ENCODE measurements at places on chromosomes 2 and 18.

DNA sequence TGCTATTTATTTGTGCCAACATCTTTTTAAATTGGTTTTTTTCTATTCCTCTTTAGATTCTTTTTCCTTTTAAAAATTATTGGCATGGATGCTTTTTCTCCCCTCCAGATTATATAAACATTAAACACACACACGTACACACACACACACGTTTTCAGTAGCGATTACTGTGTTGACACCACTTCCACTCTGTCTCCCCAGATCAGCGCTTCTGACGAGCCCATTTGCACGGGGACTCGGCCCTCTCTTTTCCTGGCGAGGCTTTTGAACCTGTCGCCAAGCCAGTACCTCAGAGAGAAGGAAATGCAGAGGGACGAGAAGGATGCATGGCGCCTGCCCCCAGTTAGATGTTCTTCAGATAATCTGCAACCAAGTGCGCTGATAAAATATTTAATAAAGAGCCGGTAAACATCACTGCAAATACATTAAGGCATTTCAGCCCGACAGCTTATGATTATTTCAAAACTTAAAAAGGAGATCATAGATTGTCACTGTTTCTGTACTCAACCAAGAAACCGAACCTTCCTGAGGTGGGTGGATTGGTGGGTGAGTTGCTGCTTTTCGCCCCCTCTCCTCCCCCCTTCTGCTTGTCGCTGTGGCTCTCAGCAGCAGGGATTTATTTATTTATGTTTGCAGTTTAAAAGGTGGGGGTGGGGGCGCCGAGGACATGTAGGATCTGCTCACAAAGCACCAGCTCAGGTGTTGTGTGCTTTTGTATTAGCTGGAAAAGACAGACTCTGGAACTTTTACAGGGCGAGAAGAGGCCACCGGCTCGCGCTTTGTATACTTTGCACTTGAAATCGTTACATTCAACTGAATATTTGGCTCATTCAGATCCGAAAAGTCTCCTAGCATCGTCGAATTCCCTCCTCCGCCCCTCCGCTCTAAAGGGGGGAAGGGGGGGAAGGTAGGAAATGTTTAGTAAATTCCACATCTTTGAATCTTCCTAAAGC lies 787 bp upstream of the TBR1 start:
- no peak for DNase-seq

DNA sequence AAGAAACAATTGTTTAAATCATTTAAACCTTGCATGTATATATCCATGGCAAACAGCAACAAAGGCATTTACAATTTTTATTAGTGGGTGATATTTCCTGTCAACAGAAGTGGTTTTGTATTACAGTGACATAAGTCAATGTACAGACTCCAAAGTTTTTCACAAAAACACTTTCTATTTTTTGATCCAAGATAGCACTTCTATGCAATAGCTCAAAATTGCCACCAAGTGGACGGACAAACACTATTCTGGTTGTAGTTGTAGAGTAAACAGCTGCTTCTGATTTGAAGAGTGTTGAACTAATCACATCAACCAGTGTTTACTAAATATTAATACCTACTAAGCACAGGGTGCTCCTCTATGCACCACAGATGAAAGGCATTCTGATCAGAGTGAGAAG lies 421.4 kb downstream of the NCKAP5 start:
- DNase-seq: no peak

DNA sequence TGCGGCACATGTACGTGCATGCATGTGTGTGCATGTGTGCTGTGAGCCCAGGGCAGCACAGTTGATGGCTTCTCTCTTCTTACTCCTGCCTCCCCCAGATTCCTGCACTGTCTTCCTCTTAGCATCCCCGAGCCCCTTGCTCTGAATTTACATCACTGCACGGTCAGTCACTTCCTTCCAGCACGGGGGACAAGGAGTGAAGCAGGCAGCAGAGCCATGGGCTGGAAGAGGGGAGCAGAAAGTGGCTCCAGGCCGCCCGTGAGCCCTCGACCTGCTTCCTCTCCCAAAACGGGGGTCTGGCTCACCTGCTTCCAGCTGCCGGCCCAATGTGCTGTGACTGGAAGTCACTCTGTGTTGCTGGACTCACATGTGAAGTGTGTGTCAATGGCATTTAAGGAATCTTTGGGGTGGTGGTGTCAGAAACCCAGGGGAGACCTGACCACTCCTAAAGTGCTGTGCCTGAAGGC lies 106.1 kb downstream of the FAM210A start:
- DNase-seq: no peak

- DNase-seq: no peak
Measured at GRCh38 chr2:118047380-118047826, 33.5 kb upstream of the CCDC93 start.

- DNase-seq: no peak
Measured at GRCh38 chr2:232892221-232892620, 22.2 kb downstream of the SNORC start.

- DNase-seq: no peak
Measured at GRCh38 chr2:140641163-140641562, 1489.7 kb downstream of the LRP1B start.

DNA sequence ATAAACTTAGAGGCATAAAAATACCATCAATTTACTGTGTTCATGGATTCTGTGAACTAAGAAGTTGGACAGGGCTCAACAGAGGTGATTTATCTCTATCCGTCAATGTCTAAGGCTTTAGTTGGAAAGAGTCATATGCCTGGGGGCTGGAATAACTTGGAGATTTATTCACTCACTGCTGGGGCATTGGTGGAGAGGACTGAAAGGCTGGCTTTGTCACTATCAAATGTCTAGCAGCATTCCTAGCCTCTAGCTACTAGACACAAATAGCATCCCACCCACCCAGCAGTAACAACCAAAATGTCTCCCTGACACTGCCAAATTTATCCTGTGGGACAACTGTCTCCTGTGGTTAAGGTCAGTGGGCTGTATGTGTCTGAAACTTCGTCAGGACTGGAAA lies 71.0 kb downstream of the EVA1A start:
- DNase-seq: no peak

- no peak for DNase-seq
Measured at GRCh38 chr2:7037340-7038333, 120.4 kb downstream of the RNF144A start.

- no peak for DNase-seq
Measured at GRCh38 chr2:189466656-189467055, 25.4 kb downstream of the WDR75 start.

DNA sequence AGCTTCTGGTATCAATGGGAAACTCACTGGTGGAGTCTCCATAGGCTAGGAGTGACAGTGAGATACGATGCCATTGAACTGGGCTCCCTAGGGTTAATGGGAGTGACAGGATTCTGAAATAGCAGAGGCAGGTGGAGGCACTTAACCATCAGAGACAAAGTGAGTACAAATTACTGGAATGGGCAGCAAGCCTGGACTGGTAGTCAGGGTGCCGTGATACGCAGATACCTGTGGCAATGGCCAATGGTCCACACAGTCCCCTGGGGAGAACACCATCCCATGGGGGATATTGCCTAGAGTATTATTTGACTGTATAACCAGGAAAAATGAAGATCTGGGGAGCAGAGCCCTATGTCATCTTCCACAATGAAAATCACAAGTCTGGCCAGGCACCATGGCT lies 17.3 kb downstream of the CHCHD5 start:
- no peak for DNase-seq

DNA sequence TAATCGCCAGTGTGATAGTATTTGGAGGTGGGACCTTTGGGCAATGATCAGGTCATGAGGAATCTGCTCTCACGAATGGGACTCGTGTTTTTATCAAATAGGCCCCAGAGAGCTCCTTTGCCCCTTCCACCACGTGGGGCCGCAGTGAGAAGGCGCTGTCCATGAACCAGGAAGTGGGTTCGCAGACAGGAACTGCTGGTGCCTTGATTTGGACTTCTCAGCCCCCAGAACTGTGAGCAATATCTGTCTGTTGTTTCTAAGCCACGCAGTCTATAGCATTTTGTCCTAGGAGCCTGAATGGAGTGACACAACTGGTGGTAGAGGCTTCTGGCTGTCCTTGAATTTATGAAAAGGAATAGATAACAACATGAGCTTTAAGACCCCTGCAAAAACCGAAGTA lies 111.2 kb upstream of the HDAC4 start:
- DNase-seq: no peak

DNA sequence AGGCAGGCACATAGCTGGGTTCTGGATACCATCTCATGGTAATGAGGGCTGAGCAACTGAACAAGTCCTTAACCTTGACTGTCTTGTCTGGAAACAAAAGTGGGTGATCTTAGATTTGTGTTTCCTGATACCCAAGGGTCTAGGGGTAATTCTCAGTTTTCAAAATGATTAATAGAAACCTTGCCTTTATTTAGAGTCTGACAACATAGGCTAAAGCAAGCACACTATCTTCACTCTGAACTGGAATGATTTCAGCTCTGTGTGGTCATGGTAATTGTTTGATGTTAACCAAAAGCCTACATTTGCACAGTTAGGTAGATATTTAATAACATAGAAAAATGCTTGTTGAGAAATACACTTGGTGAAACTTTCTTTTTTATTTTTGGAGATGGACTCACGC lies 6.8 kb upstream of the LAMA3 start:
- DNase-seq: no peak

Data from NCI-H1436 (cell line).